Glomerular endothelial cell (primary cell): ENCODE measurements at places on chromosomes 1 and 21.

- DNase-seq: no peak
Measured at GRCh38 chr1:12587981-12588640, 29.9 kb downstream of the DHRS3 start.

DNA sequence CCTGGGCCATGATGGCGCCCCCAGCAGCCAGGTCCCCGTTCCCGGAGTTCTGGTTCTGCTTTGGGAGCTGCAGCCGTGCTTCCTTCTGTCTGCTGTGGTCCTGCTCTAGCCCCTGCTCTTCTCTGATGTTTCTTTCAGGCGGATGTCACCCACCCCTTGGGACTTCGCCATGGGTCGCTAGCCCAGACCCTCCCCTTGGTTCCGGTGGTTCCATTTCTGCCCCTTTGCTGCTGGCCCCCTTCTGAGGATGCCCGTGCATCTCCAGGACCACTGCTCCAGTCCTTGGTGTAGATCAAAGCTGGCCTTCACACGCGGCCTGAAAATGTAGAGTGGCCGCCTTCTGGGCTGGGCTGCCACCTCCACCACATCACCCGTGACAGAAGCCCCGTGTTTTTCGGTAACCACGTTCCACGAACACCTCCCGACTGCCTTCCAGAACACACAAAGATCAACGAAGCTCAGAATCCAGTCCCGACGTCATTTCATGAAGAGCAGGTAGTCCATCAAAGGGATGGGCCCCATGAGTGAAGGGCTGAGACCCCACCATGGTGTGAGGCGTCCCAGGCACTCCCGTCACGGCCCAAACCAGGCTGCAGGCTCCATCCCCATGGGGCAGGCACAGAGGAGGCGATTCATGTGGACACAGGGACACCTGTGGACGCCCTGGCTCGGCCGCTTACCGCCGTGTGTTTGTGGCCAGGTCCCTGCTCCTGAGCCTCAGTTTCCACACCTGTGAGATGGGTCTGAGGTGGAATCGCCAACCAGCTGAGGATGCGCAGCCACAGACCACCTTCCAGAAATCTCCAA is 24.4 kb downstream of the KRTAP10-1 start:
- no peak for DNase-seq

DNA sequence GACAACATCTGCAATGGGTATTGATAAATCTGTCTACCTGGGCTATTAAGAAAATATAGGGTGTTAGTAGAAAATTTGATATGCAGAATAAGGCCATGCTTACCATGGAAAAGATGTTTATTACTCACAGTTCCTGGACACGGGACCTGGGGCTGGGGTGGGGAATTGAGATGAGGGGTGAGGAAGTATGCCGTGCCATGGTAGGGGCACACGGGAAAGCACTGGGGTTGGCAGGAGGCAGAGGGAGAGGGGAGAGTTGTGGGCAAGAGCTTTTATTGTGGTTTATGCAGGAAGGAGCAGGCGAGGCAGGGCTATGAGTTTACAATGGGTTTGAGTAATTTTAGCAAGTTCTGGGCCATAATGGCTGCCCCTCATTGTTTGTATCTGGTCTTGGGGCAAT is 493.8 kb downstream of the SIPA1L2 start:
- DNase-seq: no peak

GRCh38 chr1:112991402-112992120 is 35.6 kb upstream of the SLC16A1 start:
- no peak for DNase-seq

- DNase-seq: no peak
Measured at GRCh38 chr1:114097109-114097508, 56.6 kb downstream of the SYT6 start.

- DNase-seq: no peak
Measured at GRCh38 chr1:245896258-245896657, 610.8 kb downstream of the SMYD3 start.

DNA sequence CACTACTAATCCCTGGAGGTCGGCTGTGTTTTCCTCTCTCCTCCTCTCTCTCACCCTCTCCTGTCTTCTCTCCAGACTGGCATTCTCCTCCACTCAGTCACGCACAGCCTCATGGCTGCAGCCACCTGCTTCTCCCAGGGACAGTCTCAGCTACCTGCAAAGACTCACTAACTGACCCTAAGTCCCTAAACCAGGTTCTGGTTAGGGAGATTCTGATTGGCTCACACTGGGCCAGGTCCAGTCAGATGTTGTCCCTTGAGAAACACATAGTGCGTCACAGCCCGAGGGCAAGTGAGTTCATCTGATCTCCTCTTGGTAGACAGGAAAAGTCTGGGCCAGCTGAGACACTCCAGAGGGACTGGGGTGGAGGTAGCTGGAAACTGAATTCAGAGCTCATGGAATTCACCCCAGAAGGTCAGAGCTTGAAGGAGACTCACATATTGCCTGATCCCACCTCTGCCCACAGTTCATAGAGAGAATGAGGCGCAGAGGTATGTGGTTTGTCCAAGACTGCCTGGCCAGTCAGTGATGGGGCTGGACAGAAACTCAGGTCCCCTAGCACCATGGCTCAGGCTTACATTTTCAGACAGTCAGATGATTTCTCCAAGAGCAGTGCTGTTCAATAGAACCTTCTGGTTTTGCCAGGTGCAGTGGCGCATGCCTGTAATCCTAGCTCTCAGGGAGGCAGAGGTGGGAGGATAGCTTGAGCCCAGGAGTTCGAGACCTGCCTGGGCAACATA is 40.4 kb upstream of the RPL11 start:
- DNase-seq: no peak

GRCh38 chr1:14303011-14303410 is 295.5 kb upstream of the KAZN start:
- no peak for DNase-seq
